Germinal center (tissue), 1 donor: ENCODE measurements at places on chromosomes 7 and 10.

- DNase-seq = no peak
Observed at GRCh38 chr7:32537760-32538159, 42.5 kb downstream of the AVL9 start.

GRCh38 chr7:99648843-99649242, 31.0 kb downstream of the CYP3A5 start:
- DNase-seq = no peak

DNA sequence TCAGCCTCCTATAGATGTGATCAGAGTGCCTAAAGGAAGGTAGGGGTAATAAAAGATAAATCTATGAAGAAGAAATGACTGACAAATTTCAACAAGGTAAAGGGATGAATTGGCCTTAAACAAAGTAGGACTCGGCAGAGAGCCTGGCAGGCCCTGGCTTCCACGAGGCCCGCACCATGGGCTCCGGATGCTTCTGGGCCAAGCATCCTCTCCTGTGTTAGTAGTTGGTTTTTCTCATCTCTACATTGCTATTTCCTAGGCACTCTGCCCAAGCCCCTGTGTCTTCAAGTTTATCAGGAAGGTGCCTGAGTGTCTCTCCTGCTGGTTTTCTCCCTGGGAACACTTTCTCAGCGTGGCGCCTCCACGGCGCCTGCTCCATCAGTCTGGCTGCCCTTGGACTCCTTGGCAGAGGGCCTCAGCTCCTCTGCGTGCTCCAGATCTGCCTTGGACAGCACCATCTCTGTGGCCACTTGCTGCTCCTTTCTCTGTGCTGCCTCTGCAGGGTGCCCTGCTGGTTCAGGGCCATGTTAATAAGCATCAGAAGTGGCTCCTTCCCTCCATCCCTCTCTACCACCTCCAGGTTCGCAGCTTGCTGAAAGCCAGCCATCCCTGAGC, 413.3 kb upstream of the DPP6 start:
- DNase-seq = no peak

GRCh38 chr10:89085153-89085552, 94.6 kb downstream of the FAS start:
- DNase-seq = no peak

DNA sequence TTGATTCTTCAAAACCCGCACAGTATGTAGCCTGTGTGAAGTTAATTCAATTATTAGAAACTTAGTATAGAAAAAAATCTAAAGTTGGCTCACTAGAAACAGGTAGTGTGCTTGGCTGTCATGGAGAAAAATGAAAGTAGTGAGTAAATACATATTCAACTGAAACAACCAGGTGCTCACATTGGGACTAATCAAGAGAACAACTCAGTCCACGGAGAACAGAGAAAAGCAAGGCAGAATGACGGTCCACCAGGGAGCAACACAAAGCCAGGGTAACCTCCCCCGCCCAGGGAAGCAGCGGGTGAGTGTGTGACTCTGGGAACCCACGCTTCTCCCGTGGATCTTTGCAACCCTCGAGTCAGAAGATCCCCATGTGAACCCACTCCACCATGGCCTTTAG, 300.5 kb downstream of the SORCS1 start:
- no peak for DNase-seq

- no peak for DNase-seq
Observed at GRCh38 chr10:124872681-124873080, 69.2 kb upstream of the ZRANB1 start.

GRCh38 chr7:76375251-76375650, 16.5 kb upstream of the YWHAG start:
- DNase-seq = no peak

DNA sequence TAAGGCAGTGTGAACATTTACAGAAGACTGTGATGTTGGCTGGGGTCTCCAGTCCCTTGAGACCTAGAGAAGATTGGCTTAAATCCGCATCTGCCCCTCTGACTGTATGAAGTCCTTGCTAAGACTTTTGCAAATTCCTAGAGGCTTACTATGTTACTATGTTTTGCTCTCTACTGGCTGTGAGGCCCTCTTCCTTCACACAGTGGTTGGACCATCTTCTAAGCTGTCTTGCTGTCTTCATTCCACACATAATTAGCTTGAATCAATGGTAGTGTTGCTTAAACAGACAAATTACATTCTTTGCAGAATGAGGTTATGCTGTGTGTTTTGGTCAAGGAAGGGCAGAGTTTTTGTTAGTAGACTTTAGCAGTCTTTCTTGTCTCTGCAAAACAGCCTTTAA, 658.0 kb downstream of the TYW1 start:
- DNase-seq = no peak

- DNase-seq = no peak
Observed at GRCh38 chr10:31121757-31122577, 90.3 kb upstream of the ZNF438 start.

DNA sequence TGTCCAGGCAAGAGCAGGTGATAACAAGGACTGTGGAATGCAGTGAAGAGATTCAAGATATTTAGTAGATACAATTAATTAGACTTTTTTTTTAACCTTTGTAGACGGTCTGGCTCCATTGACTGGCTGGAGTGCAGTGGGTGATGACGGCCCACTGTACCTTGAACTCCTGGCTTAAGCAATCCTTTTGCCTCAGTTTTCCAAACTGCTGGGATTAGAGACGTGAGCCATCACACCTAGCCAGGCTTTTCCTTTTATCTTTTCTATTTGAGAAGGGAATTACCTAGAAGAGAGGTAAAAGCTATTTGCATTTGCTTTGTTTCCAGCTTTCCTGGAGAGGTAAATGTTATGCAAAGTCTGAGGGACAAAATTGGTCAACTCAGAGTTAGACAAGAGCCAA, 213.0 kb upstream of the MAGI2 start:
- no peak for DNase-seq

- no peak for DNase-seq
Observed at GRCh38 chr7:98359395-98359794, 41.5 kb downstream of the BAIAP2L1 start.

DNA sequence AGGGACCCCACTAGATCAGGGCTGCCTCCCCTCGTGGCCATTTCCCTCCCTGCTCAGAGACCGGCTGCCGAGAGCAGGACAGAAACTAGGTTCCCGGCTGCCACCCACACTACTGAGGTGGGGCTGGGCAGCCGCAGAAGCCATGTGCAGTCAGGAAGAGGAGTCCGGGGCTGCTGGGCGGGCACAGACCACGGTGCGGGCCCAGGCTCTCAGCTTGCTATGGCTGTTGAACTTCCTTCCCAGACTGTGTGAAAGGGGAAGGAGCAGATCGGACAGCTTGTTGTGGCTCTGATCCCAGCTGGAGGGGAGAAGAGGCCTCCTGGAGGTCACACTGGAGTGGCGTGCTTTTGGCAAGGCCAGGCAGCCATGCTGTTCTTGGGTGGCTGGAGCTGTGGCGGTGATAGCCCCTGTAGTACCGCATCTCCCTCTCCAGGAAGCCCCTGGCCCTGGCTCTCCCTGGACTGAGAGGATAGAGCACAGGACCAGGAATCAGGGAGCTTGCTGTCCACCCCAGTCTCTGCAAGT, 56.8 kb downstream of the HK1 start:
- no peak for DNase-seq

GRCh38 chr10:87068281-87068680, 26.4 kb downstream of the GLUD1 start:
- DNase-seq = no peak

DNA sequence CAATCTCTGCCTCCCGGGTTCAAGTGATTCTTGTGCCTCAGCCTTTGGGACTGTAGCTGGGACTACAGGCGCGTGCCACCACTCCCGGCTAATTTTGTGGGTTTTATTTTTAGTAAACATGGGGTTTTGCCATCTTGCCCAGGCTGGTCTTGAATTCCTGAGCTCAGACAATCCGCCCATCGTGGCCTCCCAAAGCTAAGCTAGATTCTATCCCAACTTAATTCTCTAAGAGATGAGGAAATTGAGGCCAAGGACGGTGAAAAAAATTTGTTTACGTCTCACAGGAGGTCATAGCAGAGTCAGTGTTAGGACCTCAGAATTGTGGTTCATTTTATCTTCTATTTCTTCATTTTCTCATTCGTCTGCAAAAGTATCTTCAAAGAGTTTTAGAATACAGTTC, 6.1 kb downstream of the CCAR1 start:
- DNase-seq = no peak

DNA sequence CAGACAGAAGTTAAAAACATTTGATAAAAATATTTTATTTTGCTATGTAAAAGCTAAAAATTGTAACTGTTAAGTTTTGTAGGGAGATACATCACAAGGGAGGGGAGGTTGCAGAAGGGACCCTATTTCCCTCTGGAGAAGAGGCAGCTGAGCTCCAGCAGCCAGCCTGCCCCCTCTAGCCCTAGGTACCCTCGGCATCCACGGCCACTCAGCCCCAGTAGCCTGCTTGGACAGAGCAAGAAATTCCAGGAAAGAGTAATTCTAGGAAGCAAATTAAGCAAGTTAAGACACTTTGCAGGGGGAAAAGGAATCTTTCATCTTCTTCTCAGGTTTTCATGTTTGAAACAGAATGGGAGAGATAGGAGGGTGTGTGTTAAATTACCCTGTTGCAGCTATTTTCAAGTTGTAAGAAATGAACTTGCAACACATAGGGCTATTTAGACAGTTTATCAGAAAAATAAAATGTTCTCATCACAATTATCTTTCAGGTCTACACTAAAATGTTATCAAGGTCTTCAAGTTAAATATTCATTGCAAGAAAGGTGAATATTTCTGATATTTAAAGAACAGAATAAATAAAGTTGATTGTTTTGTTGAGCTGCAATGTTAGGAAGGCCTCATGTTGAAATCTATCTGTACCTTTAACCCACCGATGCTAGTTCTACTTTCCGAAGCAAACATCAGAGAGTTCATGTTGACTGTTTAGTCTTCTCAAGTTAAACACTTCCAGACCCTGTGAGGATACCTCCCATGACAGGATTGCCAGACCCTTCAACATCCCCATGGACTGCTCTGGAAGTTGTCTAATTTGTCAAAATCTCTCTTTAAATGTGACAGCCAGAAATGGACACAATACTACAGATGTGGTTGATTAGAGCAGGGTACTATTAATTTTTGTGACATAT, 5.5 kb downstream of the SGCE start:
- DNase-seq = no peak

- peak; percentile 17 for DNase-seq
Observed at GRCh38 chr7:153190452-153190851, 430.9 kb downstream of the ACTR3B start.

- DNase-seq = peak; percentile 62
Observed at GRCh38 chr7:113710310-113711096, 208.3 kb downstream of the PPP1R3A start.

- DNase-seq = peak; percentile 58
Observed at GRCh38 chr10:103692436-103692951, 162.9 kb downstream of the SH3PXD2A start.

DNA sequence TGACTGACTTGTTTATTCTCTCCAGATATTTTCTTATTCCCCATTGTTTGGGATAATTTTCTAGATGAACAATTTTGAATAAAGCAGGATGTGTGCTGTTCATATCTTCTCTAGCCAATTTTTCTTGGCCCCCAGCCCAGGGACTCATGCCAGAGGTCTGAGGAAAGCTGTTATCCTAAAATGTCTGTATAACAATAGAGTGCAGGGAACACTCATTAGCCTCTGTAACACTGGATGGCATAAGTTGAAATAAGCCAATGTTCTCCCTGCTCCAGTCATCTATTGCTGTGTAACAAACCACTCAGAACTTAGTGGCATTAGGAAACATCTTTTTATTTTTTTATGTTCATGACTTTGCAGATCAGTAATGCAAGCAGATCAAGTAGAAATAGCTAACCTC, 121.7 kb upstream of the TRIM24 start:
- no peak for DNase-seq

GRCh38 chr10:96400465-96400864, 41.7 kb upstream of the OPALIN start:
- DNase-seq = no peak

DNA sequence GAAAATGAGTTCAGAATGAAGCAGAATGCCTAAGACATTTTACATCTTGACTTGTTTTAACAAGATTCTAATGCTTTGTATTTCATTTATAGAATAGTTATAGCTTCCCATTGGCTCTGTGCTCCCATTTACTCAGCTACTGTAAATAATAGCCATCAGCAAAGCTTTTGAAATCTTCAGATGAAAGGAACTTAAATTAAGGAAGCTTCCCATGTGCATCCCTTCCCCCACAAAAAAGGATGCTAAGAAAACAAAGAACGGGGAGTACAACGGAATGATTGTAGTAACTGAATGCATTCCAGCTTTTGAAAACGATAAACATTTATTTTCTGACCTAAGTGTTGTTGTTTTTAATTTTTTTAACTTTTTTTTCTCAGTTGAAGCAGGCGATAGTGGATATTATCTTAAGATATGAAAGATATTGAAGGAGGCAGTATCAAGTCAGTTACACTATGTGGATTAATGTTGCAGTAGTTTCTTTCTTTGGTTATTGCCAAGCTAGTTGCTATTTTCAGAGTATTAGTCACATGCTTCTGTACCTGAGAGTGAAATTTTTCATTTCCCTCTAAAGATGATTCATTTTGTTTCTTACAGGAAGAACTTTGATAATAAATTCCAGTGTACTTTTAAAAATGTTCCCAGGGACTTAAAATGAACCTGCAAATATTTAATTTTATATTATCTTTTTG, 129.2 kb downstream of the KCND2 start:
- DNase-seq = no peak

- peak; percentile 16 for DNase-seq
Observed at GRCh38 chr10:22475651-22476600, 130.6 kb downstream of the SPAG6 start.

- no peak for DNase-seq
Observed at GRCh38 chr7:45703373-45703821, 129.2 kb downstream of the ADCY1 start.

- no peak for DNase-seq
Observed at GRCh38 chr7:1220000-1220726, 12.5 kb upstream of the UNCX start.

- DNase-seq = no peak
Observed at GRCh38 chr7:1247527-1248041, 14.9 kb downstream of the UNCX start.

GRCh38 chr7:1368682-1369571, 90.3 kb downstream of the MICALL2 start:
- DNase-seq = peak; percentile 84

DNA sequence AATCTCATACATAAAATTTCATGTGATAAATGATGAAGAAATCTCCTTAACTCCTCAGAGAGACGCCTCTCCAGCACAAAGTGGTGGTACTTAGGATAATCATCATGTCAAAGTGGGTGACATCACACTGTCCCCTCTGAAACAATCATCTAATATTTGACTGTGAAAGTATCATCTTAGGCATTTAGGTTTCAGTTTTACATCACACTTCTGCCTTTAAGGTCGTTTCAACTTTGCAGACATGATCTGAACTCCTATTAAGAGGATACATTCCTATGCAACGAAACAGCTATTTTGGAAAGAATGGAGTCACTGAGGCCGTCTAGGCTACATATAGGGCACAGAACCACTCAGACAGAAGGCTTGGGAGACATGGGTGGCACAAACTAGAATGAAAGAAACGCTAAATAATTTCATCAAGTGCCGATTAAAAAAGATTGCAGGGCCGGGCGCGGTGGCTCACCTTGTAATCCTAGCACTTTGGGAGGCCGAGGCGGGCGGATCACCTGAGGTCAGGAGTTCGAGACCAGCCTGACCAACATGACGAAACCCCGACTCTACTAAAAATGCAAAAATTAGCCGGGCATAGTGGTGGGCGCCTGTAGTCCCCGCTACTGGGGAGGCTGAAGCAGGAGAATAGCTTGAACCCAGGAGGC, 2.0 kb downstream of the VOPP1 start:
- peak; percentile 49 for DNase-seq

GRCh38 chr7:142754681-142755575, 5.7 kb downstream of the PRSS1 start:
- no peak for DNase-seq
